ENCODE measurements at places on chromosomes 5 and 9.

GRCh38 chr9:129237164-129237611 lies 59.1 kb upstream of the IER5L start:
- DNase-seq: no peak

GRCh38 chr5:179766726-179767455 lies 26.9 kb upstream of the LTC4S start:
- DNase-seq: no peak

- DNase-seq: no peak
Measured at GRCh38 chr5:107396351-107396690, 274.4 kb downstream of the EFNA5 start.

- DNase-seq: no peak
Measured at GRCh38 chr5:75089662-75090061, 37.3 kb upstream of the GCNT4 start.

DNA sequence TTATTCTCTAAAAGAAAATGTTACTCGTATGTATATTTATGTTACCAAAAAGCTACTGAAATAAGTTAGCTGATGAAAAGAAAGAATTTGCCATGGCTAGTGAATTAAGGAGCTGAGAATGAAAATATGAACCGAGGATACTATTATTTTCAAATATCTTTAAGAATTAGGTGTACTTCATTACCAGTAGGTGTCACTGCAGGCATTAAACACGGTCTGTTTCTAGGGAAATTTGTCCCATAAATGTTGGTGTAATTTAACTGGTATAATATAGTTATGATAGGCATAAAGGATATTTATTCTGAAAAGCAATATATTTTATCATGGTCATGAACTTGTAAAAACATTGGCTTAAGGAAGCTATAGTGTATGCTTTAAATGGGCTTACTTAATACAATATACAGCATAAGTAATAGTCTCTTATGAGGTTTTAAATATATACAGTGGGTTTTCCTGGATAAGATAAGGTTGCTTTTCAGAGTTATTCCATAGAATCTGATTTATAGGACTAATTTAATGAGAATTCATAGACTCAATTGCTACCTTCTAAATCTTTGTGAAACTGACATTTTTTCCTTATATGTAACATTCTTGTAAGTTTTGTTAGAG lies 72.4 kb upstream of the MPDZ start:
- peak; percentile 22 for DNase-seq

GRCh38 chr9:113184539-113184938 lies 33.7 kb downstream of the SLC31A2 start:
- no peak for DNase-seq

DNA sequence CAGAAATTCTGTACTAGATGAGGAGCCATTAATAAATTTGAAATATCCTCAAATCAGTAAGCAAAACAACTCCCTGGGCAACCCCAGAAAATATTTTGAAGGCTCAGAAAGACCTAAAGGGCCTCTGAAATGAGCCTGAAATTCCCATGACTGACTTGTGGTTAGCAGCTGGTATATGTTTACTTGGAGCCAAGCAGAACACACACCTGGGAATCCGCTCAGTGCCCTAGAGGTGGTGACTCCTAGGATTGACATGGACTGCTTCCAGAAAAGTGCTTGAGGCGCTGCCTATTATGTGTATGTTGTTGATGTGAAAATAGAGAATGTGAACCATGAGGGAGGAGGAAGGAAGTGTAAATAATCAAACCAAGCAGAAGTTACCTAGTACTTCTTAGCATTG lies 14.7 kb downstream of the RFK start:
- DNase-seq: no peak

- no peak for DNase-seq
Measured at GRCh38 chr9:10000669-10001068, 612.1 kb downstream of the PTPRD start.

DNA sequence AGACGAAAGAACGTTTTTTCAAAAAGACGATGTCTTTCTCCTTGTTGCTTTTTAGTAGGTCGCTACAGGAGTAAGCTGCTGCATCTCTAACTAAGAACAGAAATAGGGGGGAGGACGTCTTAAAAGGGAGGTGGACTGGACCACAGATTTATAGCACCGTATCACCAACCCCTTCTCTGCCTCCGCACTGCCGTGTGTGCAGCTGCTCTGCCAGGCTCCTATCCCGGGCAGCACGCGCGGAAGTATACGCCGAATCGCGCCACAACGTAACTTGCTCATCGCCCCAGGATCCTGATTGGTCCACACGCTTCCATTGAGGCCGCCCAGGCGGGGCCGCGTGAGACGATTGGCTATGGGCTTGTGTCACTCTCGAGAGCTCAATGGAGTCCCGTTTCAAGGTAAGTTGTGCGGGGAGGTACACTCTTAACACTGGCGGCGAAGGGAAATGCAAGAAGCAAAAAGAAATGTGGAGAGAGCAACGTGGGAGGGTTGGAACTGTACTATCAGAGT lies at the start of gene ELAVL2:
Gene ELAVL2 (minus strand): TSS at position 121 of the 510 bp plus-strand sequence. CDS start 64,006 bp downstream, outside the sequence.
- peak; percentile 59 for DNase-seq

- DNase-seq: no peak
Measured at GRCh38 chr9:136604823-136605525, 57.7 kb upstream of the EGFL7 start.

- DNase-seq: no peak
Measured at GRCh38 chr9:74036549-74037231, 460.4 kb upstream of the RORB start.

GRCh38 chr5:164237486-164237885 lies 732.1 kb downstream of the MAT2B start:
- DNase-seq: no peak

DNA sequence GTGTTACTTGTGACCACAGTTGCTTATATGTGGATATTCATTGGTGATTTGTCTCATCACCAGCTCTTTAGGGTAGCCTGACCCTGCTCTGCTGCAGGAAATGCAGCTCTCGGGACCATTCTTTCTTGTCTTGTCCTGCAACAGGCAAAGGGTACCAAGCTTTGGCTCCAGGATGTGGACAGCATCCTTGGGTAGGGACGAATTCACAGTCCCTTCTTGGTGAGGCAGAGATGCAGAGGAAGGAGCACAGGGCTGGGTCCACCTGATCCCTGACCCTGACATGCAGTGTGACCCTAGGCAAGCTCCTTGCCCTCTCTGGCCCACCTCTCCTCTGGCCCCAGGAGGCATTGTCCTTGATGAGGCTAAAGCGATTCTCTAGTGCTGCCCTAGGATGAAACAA lies 37.0 kb upstream of the SYNPO start:
- no peak for DNase-seq

GRCh38 chr5:41575110-41575779 lies 64.8 kb upstream of the PLCXD3 start:
- no peak for DNase-seq

GRCh38 chr5:41747301-41747700 lies 122.9 kb downstream of the OXCT1 start:
- no peak for DNase-seq

- DNase-seq: no peak
Measured at GRCh38 chr9:105331160-105331559, 86.7 kb downstream of the SLC44A1 start.

DNA sequence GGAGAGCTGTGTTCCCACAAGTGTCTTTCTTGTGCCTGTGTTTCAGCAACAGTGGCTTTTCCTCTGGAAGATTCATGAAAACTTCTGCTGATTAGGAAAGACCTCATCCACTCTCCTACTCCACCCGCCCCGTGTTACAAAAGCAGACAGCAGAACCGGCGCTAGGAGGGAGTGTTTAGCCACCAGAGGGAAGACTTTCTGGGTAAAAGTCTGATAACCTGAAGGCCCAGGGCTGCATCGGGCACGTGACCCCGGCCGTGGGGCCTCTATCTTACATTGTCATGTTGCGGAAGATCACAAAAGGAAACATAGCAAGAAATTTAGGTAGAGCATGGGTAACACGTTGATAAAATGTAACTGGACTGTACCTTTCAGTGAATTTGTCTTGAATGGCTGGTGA lies 32.0 kb upstream of the DMRT2 start:
- DNase-seq: no peak

GRCh38 chr5:104361932-104362331 lies 799.3 kb upstream of the NUDT12 start:
- DNase-seq: no peak

GRCh38 chr9:13552606-13553215 lies 273.2 kb upstream of the MPDZ start:
- DNase-seq: no peak

DNA sequence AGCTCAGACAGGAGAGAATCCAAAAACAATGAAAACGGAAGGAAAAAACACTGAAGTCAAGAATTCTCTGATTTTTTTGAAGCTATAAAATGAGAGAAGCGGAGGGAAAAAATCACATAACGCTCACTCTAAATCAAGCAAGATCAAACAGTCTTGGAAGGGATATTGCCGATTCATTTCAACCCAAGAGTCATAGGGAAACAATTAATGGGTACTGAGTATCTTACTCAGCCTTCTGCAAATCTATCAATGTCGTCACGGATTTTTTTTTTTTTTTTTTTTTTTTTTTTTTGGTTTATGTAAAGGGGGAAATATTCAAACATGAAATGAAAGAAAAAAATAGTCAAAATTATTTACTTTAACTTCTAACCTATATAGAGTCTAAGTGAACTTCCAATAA lies 9.5 kb downstream of the MEF2C start:
- DNase-seq: no peak

DNA sequence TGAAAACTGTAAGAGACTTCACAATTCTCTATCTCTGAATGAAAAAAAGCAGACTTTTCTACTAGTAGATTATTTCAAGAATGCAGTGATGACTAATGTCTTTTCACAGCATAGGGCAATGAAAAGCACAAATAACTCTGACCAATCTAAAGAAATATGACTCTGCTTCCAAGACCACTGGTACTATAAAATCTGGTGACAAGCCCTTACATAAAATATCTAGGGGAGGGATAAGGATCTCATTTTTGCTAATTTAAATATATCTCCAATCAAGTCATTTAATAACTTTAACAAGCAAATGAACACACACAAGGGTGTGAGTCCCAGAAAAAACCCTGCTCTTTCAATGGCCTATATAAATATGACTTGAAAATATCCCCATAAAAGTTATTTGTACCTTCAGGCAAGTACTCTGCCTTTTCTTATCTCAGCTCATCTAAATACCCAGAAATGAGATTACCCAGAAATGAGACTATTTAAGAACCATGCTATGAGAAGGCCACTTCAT lies 105.2 kb downstream of the GNAQ start:
- no peak for DNase-seq

GRCh38 chr5:64861281-64861680 lies 92.6 kb downstream of the CWC27 start:
- DNase-seq: no peak

DNA sequence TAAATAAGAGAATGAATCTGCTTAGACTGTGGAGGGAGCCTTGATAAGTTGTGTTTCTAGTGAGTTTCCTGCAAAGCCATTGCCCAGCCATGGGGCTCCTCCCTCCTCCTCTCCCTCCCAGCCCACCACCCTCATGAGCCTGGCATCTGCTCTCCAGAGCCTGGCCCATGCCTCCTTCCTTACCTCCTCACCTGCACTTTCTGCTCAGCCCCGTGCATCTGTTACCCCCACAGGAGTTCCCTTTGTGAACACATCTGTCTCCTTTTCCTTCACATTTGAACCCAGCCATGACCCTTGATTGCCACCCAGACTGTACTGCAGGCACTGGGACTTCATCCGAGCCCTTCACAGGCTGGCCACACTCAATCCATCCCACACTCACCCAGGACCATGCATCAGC lies 395.6 kb downstream of the IRX2 start:
- no peak for DNase-seq

- DNase-seq: no peak
Measured at GRCh38 chr9:15361737-15362136, 54.7 kb upstream of the TTC39B start.

DNA sequence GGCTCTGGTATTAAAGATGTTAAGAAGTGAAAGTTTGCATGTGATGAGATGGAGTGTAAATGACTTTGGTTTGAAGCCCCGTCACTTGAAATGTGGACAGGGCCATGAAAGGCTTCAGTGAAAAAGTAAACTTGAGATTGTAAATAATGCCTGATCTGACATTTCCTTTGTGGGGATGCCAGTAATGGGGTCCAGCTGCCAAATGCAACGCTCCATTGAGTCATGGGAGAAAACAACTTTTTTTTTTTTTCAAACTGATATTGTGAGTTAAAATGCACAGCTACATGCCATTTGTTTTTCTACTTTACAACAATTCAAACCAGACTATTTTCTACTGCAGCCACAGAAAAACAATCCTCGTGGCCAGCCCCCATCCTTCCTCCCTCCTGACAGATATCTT lies 327.0 kb upstream of the TNC start:
- DNase-seq: no peak

DNA sequence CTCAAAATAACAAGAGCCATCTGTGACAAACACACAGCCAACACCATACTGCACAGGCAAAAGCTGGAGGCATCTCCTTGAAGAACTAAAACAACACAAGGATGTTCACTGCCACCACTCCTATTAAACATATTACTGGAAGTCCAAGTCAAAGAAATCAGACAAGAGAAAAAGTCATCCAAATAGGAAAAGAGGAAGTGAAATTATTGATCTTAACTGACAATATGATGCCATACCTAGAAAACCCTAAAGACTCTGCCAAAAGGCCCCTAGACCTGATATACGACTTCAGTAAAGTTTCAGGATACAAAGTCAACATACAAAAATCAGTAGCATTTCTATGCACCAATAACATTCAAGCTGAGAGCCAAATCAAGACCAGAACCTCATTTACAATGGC lies 30.0 kb upstream of the MACIR start:
- no peak for DNase-seq

- no peak for DNase-seq
Measured at GRCh38 chr9:90142580-90142979, 500.0 kb downstream of the DIRAS2 start.

DNA sequence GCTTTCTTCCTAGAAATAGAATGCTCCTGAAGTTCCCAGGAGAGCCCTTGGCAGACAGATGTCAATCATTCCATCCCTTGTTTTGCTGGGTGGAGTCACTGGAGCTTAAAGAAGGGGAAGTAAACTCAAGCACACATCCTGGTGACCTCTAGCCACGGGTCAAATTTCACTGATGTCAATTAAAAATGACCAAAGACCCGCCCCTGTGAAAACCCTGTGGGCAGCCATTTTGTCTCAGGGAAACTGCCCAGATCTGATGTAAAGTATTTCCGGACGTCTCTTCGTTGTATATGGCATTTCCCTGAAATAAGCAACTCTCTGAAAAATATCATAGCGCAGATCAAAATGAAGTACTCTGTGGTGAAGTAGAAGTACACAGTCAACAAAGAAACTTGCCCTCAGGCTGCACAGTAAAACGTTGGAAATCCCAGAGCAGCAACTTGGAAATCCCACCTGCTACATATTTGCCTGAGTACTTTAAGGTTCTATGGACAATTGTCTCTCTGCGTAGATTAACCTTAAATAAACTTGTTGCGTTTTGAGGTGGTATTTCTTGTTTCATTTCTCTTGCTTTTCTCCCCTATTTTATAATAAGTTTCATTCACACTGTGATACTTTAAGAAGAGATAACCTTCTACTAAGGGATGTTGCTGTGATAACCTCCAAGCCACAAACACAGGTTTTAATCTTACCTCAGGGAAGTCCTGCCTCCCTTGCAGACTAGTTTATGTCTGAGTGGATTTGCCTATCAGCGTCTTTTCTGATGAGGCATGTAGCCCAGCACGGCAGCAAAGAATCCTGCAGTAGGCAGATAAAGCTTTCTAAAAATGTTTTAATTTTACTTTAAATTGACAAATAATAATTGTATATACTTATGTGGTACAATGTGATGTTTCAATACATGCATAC lies 60.9 kb upstream of the PIP5K1B start:
- DNase-seq: no peak

GRCh38 chr5:13536933-13537332 lies 407.6 kb downstream of the DNAH5 start:
- DNase-seq: no peak
